Activated CD4-positive, alpha-beta T cell treated with anti-CD3 and anti-CD28 coated beads, Interleukin-2, Interleukin-6, amounts not matched to agents 100 ng/mL and 50 ng/mL, durations not matched to agents 16 hours and 8 hours (primary cell): ENCODE measurements at places on chromosomes 5 and 9.

- no peak for DNase-seq
Measured at GRCh38 chr5:67561151-67561932, 364.7 kb upstream of the CD180 start.

- DNase-seq: no peak
Measured at GRCh38 chr5:174176511-174176910, 131.0 kb downstream of the NSG2 start.

GRCh38 chr9:20848490-20848889, 164.4 kb downstream of the FOCAD start:
- DNase-seq: peak; percentile 9

- no peak for DNase-seq
Measured at GRCh38 chr9:94511134-94511954, 43.5 kb upstream of the PCAT7 start.

- DNase-seq: no peak
Measured at GRCh38 chr5:169974121-169974770, 6.0 kb downstream of the INSYN2B start.
